ENCODE measurements at places on chromosomes 1 and 21.

GRCh38 chr1:14653461-14653960 lies 55.0 kb downstream of the KAZN start:
- DNase-seq: no peak

GRCh38 chr1:115765091-115765490 lies 3.4 kb downstream of the CASQ2 start:
- no peak for DNase-seq

GRCh38 chr1:40636777-40637176 lies 28.7 kb downstream of the RIMS3 start:
- no peak for DNase-seq

- no peak for DNase-seq
These were observed 498 bp downstream of the GNAT2 start for GRCh38 chr1:109618661-109619575.

DNA sequence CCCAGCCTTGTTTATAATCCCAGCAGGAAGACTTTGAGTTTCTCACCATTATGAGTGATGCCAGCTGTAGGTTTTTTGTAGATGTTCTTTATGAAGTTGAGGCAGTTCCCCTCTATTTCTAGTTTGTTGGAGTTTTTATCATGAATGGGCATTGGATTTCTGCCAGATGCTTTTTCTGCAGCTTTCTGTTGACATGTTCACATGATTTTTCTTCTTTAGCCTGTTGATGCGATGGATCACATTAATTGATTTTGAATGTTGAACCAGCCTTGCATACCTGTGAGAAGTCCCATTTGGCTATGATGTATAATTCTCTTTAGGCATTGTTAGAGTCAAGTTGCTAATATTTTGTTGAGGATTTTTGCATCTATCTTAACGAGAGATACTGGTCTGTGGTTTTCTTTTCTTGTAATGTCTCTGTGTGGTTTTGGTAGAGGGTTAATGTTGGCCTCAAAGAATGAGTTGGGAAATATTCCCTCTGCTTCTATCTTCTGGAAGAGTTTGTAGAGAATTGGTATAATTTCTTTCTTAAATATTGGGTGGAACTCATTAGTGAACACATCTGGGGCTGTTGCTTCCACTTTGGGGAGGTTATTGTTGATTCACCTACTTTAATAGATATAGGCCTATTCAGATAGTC lies 33.2 kb downstream of the ZBTB40 start:
- DNase-seq: no peak

DNA sequence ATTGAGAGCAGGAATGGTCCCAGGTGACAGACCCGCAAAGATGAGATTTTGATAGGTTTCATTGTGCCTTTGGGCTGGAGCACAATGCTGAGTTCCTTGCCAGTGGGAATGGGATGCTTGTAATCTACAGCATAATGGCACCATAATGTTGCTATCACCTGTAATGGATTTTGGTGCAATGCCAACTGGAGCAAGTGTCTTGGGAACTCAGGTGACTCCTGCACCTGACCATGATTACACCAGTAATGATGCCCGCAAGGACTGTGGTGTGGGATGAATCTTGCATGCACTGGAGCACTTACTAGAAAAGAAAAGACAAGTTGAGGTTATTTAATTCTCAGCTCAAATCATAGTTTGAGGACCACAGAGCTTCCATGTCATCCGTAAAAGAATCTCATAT lies 96.7 kb downstream of the PTPRU start:
- no peak for DNase-seq

GRCh38 chr1:65538664-65539063 lies 118.2 kb downstream of the LEPR start:
- DNase-seq: no peak

DNA sequence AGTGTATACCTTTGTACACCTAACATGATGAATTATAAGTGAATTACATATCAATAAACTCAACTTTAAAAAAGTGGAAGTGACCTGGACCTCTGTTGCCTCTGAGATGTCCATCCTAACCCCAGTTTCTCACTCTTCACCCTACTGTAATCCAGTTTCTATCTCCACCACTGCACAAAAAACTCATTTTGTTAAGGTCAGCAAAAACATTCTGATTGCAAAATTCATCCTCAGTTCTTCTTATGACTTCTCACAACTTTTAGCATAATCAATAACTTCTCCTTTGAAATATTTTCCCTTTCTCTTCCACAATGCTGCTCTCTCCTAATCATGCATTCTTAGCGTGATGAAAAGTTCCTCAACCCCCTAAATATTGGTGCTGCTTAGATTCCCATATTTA lies 129.8 kb downstream of the CRB1 start:
- no peak for DNase-seq

DNA sequence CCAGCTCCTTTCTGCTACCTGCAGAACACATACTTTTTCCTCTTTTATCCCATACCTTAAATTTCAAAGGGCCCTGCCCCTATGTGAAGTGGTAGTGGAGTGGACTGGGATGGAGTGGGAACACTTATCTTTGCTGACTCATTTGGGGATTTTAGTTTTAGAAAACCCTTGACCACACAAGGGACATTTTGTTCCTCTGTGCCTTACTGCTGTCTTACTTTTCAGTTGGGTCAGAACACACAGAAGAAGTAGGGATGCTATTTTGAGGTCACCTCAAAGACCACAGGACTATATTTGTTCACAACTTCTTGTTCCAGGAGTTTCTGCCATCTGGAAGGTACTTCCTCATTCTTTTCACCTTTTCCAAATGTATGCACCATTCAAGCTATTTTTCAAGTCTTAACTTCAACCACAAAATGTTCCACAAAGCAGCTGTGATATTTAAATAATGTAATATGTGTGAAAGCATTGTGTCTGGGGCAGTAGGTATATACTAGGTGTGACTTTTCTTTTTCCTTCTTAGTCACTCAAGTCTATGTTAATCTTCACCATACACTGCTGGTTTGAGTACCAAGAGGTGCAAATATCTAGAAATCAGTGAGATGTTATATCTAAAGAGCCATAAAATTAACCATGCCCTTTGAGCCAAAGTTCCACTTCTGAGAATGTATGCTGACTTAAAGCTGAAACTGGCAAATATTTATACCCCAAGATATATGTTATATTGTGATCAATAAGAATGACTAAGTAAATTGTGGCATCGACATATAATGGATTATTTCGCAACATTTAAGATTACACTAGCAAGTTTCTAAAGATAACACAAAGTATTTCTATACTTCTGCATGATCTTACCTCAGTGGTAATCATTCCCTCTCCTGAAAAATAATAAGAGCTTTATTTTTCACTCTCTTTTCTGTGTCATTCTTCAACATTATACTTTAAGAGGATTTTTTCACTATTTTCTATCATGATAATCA lies 308.5 kb downstream of the MRPL39 start:
- DNase-seq: no peak

DNA sequence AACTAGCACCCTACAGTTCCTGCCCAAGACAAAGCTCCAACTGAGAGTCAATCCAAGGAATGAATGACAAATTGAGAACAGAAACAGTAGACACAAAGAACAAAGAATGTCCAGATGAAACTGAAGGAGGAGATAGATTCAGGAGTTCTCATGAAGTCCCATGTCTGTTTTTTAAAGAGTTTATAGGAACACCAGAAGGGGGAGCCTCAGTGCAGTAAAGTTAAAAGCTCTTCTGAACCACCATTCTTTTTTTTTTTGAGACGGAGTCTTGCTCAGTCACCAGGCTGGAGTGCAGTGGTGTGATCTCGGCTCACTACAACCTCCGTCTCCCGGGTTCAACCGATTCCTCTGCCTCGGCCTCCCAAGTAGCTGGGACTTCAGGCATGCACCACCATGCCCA lies 323.6 kb downstream of the MRPL39 start:
- DNase-seq: no peak

Data from activated naive CD4-positive, alpha-beta T cell treated with anti-CD3 and anti-CD28 coated beads, Interleukin-2, amount 50 U/mL, for 72 hours (primary cell).